ENCODE measurements at places on chromosomes 12 and 14. TPM values are rescaled to one million over a fixed set of nuclear protein-coding genes. Genes with fewer than 3 reads are reported as not detected.

SSPN gene
- 11.5 TPM for polyA plus RNA-seq

MMP19 gene
- 2.5 TPM for polyA plus RNA-seq

SAMD4A gene
- 17.7 TPM for polyA plus RNA-seq

- H3K36me3 ChIP-seq, result no peaks in the 10 kb centered on the region
- no peak overlapping the region for H3K27ac ChIP-seq
- no peaks in the 10 kb centered on the region for H3K4me1 ChIP-seq
Observed at GRCh38 chr12:98385641-98386040, 129.7 kb upstream of the TMPO start.

- no peaks in the 10 kb centered on the region for H3K36me3 ChIP-seq
- H3K27me3 ChIP-seq, result peaks cover 53% of the 10 kb centered on the region
- no peak within 1 kb of the TSS for H3K4me3 ChIP-seq
- H3K4me1 ChIP-seq, result no peaks in the 10 kb centered on the region
- H3K27ac ChIP-seq, result no peak within 1 kb of the TSS
Observed at GRCh38 chr14:95876761-95877538, at the start of gene TUNAR. Gene TUNAR (plus strand): TSS chr14:95876832.

GRCh38 chr14:72419226-72419775 lies 474.6 kb downstream of the DPF3 start:
- H3K27me3 ChIP-seq, result no peaks in the 10 kb centered on the region
- H3K4me3 ChIP-seq, result no peak overlapping the region
- no peaks in the 10 kb centered on the region for H3K4me1 ChIP-seq
- no peaks in the 10 kb centered on the region for H3K36me3 ChIP-seq
- H3K27ac ChIP-seq, result no peak overlapping the region

TCL1B gene
- polyA plus RNA-seq, result 0.03 TPM

GRCh38 chr14:98953551-98954348 lies 318.2 kb downstream of the BCL11B start:
- H3K27ac ChIP-seq, result no peak overlapping the region
- peaks cover 10% of the 10 kb centered on the region for H3K27me3 ChIP-seq
- H3K4me3 ChIP-seq, result no peak overlapping the region
- DNase-seq, result no peak
- H3K36me3 ChIP-seq, result no peaks in the 10 kb centered on the region
- no peaks in the 10 kb centered on the region for H3K4me1 ChIP-seq

DBX2 gene
- 0.01 TPM for polyA plus RNA-seq

GRCh38 chr14:76456891-76457586 lies 81.1 kb downstream of the ESRRB start:
- no peaks in the 10 kb centered on the region for H3K4me1 ChIP-seq
- H3K4me3 ChIP-seq, result no peak overlapping the region
- no peak for DNase-seq
- no peaks in the 10 kb centered on the region for H3K36me3 ChIP-seq

CRIP1 gene
- polyA plus RNA-seq, result 136 TPM

DNA sequence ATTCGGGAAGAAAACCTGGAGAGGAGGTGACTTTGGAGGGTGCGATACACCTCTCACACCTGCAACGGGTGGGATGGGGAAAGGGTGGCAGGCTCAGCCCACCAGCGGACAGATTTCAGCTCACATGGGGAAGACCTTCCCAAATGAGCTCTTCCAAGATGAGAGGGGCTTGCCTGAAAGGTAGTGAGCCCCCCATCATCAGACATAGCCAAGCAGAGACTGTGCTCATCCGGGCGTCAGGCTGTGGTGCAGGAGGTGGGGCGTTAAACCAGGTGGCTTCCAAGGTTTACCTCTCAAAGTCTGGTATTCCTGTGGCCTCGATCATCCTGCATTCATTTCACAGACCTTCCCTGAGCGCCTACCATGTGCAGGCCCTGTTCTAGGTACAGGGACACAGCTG lies 105.4 kb upstream of the FKBP4 start:
- no peak for DNase-seq
- H3K36me3 ChIP-seq, result no peaks in the 10 kb centered on the region
- no peak overlapping the region for H3K27ac ChIP-seq
- no peaks in the 10 kb centered on the region for H3K4me1 ChIP-seq
- H3K4me3 ChIP-seq, result no peak overlapping the region

- H3K4me3 ChIP-seq, result no peak overlapping the region
- H3K27me3 ChIP-seq, result no peaks in the 10 kb centered on the region
- no peak for DNase-seq
- no peak overlapping the region for H3K27ac ChIP-seq
- no peaks in the 10 kb centered on the region for H3K36me3 ChIP-seq
Observed at GRCh38 chr14:102095871-102096568, 9.2 kb upstream of the HSP90AA1 start.

P2RX2 gene
- polyA plus RNA-seq, result 24.1 TPM

KCNA5 gene
- 0.79 TPM for polyA plus RNA-seq

- H3K4me1 ChIP-seq, result peaks cover 59% of the 10 kb centered on the region
- peak overlapping the region; percentile 90 for H3K27ac ChIP-seq
- no peaks in the 10 kb centered on the region for H3K27me3 ChIP-seq
- H3K36me3 ChIP-seq, result no peaks in the 10 kb centered on the region
- no peak overlapping the region for H3K4me3 ChIP-seq
- peak; percentile 78 for DNase-seq
Observed at GRCh38 chr12:122886851-122887818, 8.8 kb downstream of the VPS37B start.

DPY19L2 gene
- 12.6 TPM for polyA plus RNA-seq

RTL1 gene
- 0.16 TPM for polyA plus RNA-seq

ANP32D gene
- polyA plus RNA-seq, result not detected

DNA sequence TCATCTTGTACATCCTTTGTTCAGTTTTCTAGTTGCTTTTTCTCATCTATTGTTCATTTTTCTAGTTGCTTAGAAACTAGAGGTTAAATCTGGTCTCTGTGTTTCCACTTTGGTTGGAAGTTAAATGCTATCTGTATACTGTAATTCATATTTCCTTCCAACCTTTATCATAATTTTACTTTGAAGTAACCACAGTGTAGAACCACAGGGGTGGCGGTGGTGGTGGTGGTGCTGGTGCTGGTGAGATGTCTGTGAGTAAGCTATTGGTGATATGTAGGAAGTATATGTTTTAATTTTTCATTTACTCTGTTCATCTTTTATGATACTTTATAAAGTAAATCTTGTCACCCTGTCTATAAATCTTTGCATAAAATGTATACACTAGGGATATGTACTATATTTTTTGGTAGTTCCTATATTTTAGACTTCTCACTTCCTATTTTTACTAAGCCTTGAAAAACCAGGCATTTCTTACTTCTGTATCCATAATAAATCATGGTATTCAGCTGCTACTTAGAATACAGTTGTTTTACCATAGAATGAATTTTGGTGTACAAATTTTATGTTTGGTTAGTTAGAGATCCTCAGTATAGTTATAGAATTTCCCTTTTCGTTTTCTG lies 31.9 kb downstream of the CCDC91 start:
- H3K4me1 ChIP-seq, result peaks cover 7% of the 10 kb centered on the region
- no peaks in the 10 kb centered on the region for H3K27me3 ChIP-seq
- H3K36me3 ChIP-seq, result no peaks in the 10 kb centered on the region
- no peak for DNase-seq

DNA sequence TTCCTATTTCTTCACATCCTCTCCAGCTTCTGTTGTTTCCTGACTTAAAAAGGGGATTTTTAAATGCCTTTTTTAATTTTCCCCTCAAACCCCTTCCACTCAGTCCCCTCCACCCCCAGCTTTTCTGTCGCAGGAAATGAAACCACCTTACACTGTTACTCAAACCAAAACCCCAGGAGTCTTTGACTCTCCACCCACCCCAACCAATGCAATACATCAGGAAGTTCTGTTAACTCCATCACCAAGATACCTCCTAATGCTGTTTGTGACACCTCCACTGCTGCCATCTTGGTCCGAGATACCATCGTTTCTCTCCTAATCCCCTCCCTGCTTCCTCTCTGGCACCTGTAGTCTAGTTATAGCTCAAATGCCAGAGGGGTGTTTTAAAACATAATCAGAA lies 25.4 kb upstream of the CPM start:
- DNase-seq, result no peak
- H3K36me3 ChIP-seq, result no peaks in the 10 kb centered on the region
- peaks cover 17% of the 10 kb centered on the region for H3K4me1 ChIP-seq
- H3K27me3 ChIP-seq, result no peaks in the 10 kb centered on the region
- no peak overlapping the region for H3K4me3 ChIP-seq

DNA sequence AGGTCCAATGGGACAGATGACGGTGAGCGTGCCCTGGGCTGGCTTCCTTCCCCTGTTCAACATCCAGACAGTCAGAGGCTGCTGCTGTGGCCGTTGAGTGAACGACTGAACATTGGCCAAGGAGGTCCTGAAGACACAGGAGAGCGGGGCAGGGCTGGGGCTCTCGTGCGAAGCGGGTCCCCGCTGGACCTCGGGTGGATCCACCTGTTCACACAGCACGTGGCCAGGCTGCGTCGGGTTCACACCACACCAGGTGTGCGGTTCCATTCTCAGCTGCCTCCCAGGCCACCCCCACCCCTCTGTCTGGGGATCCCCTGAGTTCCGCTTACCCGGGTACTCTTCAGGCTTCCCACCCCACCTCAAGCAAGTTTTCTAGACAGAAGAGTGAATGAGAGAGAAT lies 199.1 kb upstream of the PRMT8 start:
- H3K36me3 ChIP-seq, result no peaks in the 10 kb centered on the region
- no peak for DNase-seq
- no peaks in the 10 kb centered on the region for H3K27me3 ChIP-seq
- no peak overlapping the region for H3K27ac ChIP-seq

DNA sequence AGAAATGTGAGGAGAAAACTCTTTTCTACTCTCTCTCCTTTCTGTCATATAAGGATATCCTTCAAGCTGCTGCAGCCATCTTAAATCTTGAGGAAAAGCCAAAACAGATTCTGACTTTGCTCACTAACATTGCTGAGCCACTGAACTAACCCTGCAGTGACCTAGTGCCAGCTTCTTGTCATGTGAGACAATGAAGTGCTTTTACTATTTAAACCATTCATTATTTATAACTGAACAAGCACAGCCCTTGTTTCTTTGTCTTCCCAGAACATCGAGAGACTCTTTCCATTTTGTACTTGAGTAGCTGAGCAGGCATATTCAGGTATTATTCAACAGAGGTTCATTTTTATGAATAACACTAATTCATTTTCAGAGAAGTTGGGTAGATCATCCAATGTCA lies 455.0 kb upstream of the TMPO start:
- H3K4me3 ChIP-seq, result no peak overlapping the region
- no peaks in the 10 kb centered on the region for H3K36me3 ChIP-seq
- DNase-seq, result no peak
- H3K27me3 ChIP-seq, result peaks cover 2% of the 10 kb centered on the region
- no peak overlapping the region for H3K27ac ChIP-seq
- no peaks in the 10 kb centered on the region for H3K4me1 ChIP-seq

CPNE8 gene
- 13.5 TPM for polyA plus RNA-seq

DNA sequence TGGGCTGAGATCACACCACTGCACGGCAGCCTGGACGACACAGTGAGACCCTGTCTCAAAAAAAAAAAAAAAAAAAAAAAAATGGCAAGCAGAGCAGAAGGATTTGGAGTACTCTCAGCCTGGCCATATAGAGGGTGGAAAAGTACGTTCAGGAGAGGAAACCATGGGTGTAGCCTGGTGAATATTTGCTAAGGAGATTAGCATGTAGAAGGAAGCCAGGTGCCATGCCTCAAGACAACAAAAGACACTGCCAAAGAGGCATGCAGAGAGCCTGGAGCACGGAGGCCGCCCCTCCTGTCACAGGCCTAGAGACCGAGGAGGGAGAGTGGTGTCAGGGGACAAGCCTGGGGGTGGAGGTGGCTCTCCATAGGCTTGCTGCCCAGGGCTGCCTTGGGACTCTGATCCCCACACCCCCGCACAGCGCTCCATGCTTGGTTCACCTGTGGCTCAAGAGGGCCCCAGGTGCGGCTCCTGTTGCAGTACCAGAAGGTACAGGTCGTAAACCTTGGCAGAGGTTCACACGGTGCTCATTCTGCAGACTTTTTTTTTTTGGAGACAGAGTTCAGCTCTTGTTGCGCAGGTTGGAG lies 27.9 kb upstream of the DEGS2 start:
- H3K4me3 ChIP-seq, result no peak overlapping the region
- peak; percentile 89 for DNase-seq
- peaks cover 24% of the 10 kb centered on the region for H3K4me1 ChIP-seq
- H3K27ac ChIP-seq, result peak overlapping the region; percentile 44
- H3K27me3 ChIP-seq, result no peaks in the 10 kb centered on the region
- H3K36me3 ChIP-seq, result no peaks in the 10 kb centered on the region

DNA sequence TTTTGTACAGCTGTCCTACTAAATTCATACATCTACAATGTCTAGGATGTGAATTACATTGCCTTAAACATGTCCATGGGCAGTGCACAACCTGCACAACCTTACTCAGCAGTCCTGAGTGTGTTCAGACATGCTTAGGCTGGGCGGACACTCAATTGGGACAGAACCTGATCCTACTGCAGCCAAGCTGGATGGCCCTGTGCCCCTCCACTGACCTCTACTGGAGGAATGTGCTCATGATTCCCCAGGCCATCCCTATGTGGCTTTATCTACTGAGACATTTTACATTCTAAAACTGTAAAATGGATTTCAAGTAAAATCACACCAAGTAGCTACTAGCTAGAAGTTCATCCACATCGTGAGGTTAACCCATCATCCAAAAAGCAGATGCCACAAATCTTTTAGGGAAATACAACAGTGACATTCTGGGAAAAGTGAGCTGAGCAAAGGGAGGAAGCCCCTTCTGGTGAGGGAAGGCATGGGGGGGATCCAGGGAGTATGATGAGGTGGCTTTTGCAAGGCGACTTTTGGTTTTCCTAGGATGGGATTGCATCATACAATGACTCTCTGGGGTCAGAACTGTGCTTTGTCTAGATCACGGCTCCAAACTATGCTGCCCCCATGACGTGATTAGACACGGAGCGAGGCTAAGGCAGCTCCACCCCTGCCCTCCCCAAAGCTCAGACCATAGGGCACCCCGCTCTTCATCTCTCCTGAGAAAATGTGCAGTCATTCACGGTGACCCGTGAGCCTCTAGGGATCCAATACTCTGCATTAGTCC lies 911.7 kb upstream of the TMEM132C start:
- no peak overlapping the region for H3K4me3 ChIP-seq
- DNase-seq, result no peak
- H3K36me3 ChIP-seq, result no peaks in the 10 kb centered on the region
- no peaks in the 10 kb centered on the region for H3K4me1 ChIP-seq
- H3K27ac ChIP-seq, result no peak overlapping the region

AHNAK2 gene
- polyA plus RNA-seq, result 3.3 TPM

GRCh38 chr12:21800011-21800410 lies 25.5 kb upstream of the KCNJ8 start:
- H3K36me3 ChIP-seq, result no peaks in the 10 kb centered on the region
- no peak overlapping the region for H3K4me3 ChIP-seq
- DNase-seq, result peak; percentile 84
- H3K4me1 ChIP-seq, result peaks cover 23% of the 10 kb centered on the region

All from large intestine (tissue), 12 donors.